Substantia nigra (tissue), 51 donors: ENCODE measurements at places on chromosomes 2 and 18.

GRCh38 chr2:56009758-56010458 lies 86.3 kb upstream of the EFEMP1 start:
- no peak for DNase-seq

DNA sequence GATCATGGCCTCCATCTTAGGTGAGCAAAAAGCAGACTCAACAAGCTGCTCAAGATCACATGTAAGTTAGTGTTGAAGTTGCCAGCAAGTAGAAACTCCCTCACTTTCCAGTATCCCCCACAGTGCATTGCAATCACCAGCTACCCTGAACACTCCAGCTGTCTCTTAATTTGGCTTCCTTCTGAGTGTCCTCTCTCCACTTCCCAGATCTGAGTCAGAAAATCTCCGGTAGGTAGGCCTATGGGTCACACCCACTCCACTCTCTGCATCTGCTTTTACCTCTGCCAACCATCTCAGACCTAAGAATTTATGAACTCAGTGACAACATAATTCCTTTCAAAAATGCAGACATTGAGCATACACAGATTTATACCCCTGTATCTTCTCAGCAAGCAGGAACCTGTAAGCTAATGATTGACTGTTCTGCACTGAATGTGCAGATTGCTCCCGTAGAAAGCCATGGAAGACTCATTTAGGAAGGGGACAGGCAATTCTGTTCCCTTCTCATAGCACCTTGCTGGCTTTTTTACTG lies 656.9 kb downstream of the EPHA4 start:
- no peak for DNase-seq

GRCh38 chr2:29325544-29325943 lies 210.3 kb downstream of the CLIP4 start:
- DNase-seq, result no peak

DNA sequence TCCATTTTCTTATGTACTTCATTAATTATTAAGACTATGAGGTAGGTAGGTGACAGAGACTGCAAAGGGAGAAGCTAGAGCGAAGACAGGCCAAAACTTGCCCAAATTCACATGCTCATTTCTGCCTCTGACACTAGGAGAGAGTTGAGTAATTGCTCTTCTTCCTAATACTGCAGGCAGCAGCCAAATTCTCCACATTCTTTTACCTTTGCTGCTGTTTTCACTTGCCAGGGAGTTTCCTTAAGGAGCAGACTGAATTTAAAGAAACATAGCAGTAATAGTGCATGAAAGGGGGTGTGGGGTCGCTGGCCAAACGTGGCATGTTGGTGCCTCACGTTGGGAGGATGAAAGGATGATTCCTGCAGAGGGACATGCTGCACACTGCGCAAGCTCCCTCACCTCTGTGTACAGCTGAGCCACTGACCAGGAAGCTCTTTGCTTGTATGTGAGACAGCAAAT lies 12.3 kb downstream of the CRIM1 start:
- no peak for DNase-seq

DNA sequence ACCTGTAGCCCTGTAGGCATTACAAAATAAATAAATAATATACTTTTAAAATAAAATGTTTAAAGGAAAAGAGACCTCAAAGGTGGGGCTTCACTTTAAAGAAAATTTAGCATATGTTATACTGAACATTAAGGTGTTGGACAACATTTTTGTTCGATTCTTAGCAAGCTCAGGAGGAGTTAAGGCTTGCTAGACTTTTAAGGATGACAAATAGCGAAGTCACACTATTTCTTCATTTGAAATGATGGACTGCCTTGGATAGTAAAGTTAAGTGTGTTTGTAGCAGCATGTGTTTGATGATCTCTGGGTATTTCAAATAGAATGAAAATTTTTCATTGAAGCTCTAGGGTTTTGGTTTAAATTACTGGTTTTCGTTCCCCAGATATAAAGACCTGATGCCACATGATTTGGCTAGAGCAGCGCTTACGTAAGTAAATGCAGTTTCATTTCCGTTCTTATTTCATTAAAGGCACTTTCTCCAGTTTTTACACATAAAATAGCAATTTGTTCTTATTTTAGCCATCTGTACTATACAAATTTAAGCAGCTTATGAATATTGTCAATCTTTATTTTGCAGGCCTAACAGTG lies 24.9 kb downstream of the HADHB start:
- no peak for DNase-seq

- no peak for DNase-seq
Measured at GRCh38 chr2:174485788-174486562, 854 bp downstream of the GPR155 start.

- no peak for DNase-seq
Measured at GRCh38 chr2:102386004-102386403, 30.4 kb downstream of the IL18R1 start.

DNA sequence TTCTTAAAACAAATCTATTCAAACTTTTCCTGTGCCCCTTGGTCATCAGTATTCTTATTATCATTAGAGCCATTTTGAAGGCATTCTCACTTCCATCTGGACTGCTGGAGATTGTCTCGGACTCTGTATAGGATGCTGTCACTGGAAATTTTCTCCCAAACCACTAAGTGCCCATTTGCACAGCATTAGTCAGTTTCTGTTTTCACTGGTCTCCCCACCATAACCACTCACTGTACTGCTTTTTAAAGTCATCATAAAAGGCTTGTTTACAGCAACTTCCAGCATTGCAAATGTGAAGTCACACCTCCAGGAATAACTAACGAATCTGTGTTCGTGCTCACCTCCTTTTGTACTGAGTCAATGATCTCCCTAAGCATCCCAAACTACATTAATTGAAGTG lies 150.9 kb upstream of the SERTAD2 start:
- DNase-seq, result no peak

DNA sequence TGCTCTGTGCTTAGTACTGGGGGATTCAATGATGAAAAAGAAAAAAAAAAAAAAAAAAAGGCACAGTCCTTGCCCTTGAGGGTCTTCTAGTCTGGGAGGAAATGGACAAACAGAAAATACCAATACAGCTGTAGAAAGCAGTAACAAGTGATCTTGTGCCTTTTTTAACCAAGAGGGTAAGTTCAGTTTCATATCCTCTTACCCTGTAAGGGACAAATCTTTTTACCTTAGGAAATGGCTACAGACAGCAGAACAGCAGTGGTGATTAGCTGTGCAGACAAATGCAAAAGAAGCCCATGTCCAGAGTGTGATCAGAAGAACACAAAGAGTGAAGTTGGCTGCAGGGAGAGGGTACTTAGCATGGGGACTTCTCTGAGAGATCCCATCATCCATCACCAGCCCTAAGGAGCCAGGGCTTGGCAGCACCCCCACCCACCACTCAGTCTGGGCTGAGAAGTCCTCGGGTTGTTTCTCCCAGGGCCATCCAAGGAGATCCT lies 102.9 kb downstream of the ALPK2 start:
- no peak for DNase-seq

GRCh38 chr2:236743039-236743920 lies 173.7 kb downstream of the ACKR3 start:
- DNase-seq, result no peak

- no peak for DNase-seq
Measured at GRCh38 chr18:41966943-41967342, 11.9 kb downstream of the PIK3C3 start.

DNA sequence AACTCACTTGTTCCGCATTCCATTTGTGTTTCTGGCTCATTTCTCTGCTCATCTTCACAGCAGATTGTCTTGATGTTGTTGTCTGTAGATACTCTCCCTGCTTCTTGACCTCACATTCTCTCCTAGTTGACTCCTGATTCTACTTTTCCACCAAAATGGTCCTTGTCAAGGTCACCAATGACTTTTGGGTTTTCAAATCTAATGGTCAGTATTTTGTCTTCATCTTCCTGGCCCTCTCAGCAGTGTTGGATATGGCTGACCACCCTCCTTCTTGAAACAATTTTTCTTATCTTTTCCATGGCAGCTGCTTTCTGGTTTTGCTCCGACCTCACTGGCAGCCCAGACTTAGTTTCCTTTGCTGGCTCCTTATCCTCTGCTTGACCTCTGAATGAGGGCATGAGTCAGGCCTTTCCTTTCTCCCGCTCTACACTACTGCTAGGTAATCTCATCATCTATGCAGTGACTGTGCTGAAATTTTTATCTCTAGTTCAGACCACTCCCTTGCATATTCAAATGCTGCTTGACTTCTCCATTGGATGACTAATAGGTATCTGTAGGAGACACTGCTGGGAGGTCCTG lies 386.6 kb upstream of the SPRED2 start:
- DNase-seq, result no peak

GRCh38 chr2:136068581-136069227 lies 49.2 kb downstream of the CXCR4 start:
- no peak for DNase-seq

GRCh38 chr2:38590053-38590452 lies 12.7 kb downstream of the HNRNPLL start:
- DNase-seq, result no peak

- DNase-seq, result no peak
Measured at GRCh38 chr2:237289139-237289538, 124.8 kb downstream of the COL6A3 start.

DNA sequence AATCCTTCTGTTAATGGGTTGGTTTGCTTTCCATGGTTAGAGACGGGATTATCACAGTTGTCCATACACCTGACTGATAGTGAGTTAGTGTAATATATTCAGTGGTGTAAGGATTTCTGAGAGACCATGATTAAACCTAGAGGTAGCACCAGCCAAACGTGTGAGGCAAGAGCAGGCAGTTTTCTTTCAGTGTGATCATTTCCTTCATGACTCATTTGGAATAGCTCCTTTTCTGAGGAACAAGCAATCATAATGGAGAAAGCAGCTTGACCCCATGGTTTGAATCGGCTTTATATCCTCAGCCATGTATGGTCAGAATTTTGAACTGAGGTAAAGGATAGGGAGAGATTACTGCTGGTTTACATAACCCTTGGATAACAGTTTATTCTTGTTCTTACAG lies 2.9 kb downstream of the MXD1 start:
- no peak for DNase-seq
